Cerebellar nuclear complex (tissue), 1 donor: ENCODE measurements at places on chromosomes 12 and 14.

DNA sequence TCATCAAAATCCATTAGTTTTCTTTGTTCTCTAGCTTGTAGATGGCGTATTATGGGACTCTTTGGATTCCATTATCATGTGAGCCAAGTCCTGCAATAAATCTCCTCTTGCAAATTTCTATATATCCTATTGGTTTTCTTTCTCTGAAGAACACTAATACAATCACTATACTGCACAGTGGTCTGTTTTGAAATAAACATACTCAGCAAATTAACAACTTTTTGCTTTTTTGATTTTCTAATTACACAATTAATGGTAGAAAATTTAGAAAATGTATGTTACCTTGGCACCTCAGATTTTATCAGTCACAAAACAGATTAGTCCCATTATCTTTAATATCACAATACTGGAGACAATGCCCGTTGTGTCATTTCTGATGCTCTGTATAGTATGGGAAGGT is 513.2 kb upstream of the MIS18BP1 start:
- DNase-seq, result no peak

DNA sequence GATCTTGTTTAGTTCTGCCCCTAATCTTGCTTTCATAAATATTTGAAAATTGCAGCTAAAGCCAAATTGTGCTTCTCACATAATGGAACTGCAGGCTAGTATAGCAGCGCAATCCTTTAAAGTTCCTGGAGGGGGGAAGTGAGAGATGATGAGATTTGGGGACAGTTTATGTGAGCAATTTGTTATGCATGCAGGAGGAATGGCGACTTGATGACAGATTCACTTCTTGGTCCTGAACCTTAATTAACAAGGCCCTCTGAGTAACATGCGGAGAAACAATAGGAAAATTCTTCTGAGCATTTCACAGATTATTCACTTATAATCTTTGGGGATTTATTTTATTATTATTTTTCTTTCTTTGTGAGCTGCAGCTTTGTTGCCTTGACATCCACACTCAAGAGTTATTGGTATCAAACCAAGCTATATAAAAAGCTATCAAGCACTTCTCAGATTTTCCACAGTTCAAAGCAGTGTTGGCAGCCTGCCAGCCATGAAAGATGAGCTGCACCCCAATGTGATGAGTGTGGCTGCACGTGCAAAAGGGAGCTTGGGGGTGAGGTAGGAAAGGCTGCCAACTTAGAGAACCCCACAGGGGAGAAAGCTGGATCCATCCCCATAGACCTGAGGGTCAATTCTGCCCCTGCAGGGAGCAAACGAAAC is 1662.2 kb upstream of the FLRT2 start:
- DNase-seq, result no peak

GRCh38 chr12:75487308-75487707 is 6.8 kb downstream of the GLIPR1 start:
- no peak for DNase-seq

- DNase-seq, result no peak
These were observed 14.0 kb upstream of the MFAP5 start for GRCh38 chr12:8676651-8677050.

- no peak for DNase-seq
These were observed 24.2 kb downstream of the FGD4 start for GRCh38 chr12:32423559-32423958.

GRCh38 chr14:104970231-104971068 is 7.7 kb downstream of the AHNAK2 start:
- DNase-seq, result no peak

- DNase-seq, result no peak
These were observed 2.2 kb downstream of the SCARB1 start for GRCh38 chr12:124861492-124861891.

DNA sequence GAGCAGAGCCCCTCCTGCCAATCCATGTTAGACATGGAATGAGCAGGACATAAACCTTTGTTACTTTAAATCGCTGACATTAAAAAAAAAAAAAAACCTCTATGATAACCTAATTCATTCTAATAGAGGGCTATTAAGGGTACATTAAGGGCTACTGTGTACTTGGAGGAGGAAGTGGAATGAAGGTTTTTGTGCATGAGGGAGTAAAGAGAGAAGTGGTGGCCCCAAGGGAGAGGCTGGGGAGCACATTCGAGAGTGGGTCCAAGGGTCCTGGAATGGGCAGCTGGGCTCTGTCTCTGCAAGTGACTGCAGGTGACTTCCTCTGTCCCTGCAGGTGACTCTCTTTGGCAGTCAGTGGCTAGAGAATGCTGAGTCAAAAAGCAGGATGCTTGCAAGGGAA is 32.1 kb upstream of the PTGDR start:
- DNase-seq, result no peak

- DNase-seq, result no peak
These were observed 18.3 kb upstream of the VASH1 start for GRCh38 chr14:76742966-76743365.

DNA sequence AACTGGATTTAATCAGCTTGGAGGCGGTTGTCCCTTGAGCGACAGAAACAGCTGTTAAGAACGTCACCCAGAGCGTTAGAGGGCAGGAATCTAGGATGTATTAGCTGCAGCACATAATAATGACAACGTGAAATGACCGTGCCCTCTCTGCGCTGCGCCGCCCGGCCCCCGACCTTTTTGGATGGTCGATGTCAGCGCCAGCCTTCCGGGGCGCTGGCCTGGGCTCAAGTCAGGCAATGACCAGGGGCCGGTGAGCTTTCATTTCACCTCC is 427 bp upstream of the TMEM120B start:
- no peak for DNase-seq

DNA sequence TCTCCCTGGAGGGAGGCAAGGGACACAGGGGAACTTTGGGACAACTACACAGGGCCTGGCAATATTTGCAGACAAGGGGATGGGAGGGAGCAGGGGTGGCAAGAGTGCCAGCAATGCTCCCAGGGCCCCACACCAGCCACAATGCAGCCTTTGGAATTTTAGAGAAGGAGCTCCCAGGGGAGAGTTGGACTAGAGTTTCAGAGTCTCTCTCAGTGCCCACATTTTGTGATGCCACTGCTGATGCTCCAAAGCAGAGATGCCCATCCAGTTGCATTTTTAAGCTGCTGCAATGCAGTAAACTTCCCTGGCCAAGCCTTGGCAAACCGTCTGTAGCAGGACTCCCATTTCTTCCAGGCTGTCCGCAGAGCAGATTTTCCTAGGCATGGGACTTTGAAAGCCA is 98.9 kb downstream of the ZFP36L1 start:
- no peak for DNase-seq

DNA sequence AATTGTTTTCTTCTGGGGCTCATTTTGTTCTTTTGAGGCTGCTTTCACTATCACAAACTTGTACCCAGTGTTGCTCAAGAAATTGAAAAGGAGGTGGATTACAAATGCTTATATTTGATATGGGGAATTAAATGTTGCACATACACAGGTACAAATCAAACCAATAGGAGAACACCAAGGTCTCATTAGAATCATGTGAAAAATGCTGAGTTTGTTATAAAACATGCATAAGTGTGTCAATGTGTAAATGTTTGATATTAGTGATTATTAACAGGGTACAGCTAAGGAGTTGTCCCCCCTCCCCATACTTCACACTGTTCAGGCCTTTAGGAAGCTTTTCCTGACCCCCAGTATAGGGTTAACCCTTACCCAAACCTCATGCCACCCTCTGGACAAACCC is 971.2 kb upstream of the SEL1L start:
- DNase-seq, result no peak
